ENCODE measurements at places on chromosomes 12 and 14.

- no peak for DNase-seq
Observed at GRCh38 chr12:90368081-90368480, 586.9 kb downstream of the CCER1 start.

DNA sequence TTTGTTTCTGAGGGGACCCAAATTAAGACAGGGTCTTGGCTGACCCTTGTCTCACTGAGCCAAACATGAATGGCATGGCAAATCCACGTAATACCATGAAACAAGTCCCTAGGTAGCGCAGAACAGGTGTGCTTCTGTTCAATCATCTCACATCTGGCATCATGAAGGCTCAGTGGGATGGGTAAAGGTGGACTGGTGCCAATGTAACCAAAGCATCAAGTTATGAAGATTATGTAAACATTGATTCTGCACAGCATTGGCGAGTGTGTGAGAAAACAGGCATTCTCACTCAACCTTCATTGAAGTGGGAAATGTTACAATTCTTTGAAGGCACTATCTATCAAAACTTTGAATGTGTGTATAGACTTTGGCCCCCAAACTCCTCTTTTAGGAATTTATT, 41.9 kb downstream of the PTGER2 start:
- DNase-seq = peak; percentile 58

DNA sequence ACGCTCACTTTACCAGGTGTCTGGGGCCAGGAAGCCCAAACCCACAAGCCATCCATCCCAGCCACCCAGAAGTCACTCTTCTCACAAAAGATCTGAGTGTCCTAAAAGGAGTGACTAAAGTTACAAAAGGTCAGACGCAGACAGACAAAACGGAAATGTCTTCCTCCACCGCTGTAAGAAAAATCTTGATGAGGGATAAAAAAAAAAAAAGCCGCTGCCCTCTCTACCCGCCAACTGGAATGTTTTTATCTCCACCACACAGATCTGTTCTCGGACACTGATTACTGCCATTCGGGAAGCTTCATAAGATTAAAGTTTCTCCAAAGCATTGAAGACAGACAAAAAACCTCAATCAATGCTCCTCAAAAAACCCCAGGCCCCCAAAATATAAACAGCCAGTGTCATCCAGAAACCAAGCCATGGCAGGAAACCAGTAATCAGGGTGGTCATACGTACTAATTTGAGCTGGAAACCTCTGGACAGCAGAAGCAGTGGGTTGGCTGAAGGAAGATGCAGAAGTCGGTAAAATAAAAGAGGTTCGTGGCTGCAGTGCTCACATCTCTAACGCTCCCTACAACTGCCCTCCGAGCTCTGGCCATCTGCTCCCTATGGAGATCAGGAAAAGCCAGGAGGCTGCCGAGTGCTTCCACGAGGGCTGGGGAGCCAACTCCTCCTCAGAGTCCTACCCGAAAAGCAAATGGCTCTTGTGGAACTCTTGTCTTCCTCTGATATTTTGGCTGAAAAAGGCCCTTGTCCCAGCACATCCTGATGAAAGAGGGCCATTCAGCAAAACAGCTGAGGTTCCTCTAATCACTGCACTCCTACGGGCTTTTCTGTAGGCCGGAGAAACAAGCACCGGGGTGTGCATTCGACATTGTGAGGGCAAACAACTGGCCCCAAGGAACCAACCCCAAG, 30.3 kb downstream of the SSH1 start:
- no peak for DNase-seq

GRCh38 chr12:57779736-57780135, 2.9 kb upstream of the TSFM start:
- DNase-seq = no peak

DNA sequence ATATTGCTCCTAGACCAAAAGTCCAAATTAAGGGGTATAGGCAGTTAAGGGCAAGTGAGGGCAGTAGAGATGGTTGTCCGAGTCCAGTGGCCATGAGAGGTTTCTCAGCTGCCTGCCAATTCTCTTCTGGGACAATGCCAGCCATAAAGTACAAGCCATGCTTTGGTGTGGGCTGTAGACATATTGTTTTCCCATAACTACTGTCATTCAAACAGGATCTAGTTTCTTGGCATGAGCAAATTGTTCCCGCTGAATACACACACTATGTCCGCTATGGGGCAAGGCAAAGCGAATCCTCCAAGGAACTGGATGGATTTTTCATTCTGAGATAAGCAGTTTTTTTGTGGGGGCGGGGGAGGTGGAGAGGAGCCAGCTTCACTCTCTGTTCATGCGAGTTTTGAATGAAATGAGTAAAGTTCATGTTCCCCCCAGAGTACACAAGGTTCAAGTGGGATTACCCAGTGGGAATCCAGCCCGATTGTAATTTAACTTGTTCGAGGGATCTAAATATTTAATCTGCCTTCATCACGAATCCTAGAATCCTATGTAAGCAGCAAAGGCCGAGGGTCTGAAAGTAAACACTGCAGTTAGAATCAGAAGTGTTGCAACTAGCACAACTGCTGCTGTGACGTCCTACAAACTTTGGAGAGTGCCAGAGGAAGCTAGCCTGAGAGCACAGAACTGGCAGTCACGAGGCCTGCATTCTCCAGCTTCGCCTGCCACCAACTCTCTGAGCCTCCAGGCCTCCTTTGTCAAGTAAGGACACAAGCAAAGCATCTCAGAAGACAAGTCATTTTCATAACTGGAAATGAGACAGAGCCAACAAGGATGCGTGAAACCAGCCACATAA, 137.0 kb downstream of the CRADD start:
- no peak for DNase-seq

GRCh38 chr12:85829391-85829790, 6.8 kb downstream of the RASSF9 start:
- DNase-seq = no peak

- DNase-seq = no peak
Observed at GRCh38 chr12:99435095-99435791, 212.3 kb upstream of the GARIN6 start.

DNA sequence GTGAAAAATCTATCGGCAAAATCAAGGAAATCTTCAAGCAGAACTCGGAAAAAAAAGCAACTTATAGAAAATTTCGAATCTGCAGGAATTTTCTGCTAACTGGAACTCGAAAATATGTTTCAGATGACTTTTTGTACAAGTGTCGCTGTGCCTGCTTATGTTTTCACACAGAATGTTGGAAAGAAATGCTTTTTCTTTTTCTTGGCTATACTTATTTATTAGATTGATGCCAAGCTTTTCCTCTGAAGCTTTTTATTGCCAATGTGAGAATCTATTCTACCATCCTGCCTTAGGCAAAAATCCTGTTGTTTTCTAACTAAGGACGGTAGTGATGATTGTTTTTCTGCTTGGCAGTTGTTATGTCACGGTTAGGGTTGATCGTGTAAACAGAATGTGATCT, 65.8 kb downstream of the TRHDE start:
- DNase-seq = no peak

DNA sequence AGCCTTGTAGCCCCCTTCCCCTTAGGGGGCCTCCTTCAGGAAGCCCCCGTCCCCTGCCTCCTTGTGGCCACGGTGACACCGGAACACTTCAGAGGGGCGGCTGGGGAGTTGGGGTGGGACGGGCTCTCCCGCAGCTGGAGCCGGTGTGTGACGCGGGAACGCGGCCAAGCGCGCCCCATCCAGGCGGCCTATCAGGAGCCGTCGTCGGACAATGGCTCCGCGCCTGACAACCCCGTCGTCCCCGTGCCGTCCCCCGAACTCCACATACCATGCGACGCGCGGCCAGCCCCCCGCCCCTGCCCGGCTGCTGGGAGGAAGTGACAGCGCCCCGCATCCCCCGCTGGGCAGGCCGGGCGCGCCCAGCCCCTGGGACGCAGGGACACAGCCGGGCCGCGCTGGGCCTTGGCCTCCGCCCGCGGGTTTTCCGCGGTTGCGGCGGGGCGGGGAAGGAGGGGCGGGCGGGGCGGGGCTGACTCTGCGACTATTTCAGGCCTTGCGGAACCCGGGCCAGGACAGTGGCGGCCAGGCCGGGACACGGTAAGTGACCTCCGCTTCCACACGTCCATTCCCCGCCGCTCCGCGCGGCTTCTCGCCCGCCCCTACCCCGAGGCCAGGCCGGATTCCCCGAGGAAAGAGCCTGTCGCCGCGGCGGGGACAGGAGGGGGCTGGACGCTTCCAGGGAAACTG, at the start of gene TNFAIP2:
Gene TNFAIP2, plus strand, starts transcription at position 515 of the 687 bp plus-strand sequence. CDS start 2,997 bp downstream, outside the sequence.
- no peak for DNase-seq

- no peak for DNase-seq
Observed at GRCh38 chr14:52692248-52692962, 3.0 kb downstream of the ERO1A start.

DNA sequence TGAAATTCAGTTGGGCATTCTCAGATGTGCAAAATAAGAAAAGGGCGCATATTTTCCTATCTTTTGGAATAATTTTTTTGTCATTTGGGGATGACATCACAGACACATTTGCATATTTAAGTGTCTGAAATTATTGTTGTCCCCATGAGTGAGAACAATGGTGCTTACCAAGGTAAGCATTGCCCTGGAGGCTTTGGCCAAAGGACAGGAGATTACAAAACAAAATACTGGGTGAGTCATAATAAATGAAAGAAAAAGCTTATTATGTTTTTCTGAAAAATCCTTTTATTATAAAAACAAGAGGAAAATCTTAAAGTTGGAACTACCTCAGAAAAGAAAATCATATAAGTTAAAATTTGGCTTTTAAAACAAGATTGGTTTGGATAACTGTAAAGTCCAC, 254.9 kb downstream of the BTG1 start:
- DNase-seq = no peak

- no peak for DNase-seq
Observed at GRCh38 chr12:88185988-88186387, 43.9 kb downstream of the TMTC3 start.

DNA sequence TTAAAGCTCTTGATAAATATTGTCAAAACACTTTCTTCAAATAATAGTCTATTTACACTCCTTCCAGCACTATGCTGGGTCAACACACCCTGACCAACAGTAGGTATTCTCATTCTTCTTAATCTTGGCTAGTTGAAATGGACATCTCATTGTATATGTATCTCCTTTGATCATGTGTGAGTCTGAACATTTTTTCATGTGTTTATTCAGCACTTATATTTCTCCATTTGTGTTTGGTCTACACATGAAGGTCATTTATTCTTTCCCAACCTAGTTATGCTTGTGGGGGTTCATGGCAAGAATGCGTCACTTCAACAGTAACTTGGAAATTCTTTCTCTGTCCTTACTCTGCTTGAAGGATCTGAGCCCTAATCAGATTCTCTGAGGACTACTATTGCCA, 133.1 kb upstream of the ARID2 start:
- no peak for DNase-seq

DNA sequence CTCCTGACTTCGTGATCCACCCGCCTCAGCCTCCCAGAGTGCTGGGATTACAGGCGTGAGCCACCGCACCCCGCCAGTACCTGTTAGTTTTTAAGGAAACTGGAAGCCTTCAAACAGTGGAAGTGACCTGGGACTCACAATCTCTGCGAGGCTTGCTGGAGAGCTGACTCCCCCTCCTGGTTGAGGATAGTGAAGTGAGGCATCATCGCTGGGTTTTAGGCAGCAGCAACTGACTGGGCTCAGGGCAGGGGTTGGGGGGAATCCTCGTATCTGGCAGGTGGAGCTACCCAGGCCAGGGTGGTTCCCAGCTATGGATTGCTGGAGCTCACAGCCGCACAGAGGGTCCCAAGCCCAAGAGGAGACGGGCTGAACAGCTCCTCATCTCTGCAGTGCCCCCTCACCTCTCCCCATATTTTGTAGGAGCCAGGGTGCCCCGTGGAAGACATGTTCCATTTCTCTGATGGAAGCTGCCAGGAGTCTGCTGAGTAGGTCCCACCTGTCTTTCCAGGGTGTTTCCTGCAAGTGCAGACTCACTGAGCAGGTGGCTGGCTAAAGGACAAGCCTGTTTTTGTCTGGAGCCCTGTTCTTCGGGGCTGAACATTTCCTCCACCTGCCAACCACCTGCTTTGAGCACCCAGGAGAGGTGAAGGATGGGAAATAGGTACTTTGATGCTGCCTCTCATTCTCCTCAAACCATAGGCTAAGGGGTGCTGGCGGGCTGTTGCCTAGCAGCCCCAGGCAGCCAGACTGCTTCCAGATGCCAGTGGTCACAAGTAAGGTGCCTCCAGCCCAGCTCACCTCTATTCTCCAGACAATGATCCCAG, 3.1 kb downstream of the AVIL start:
- peak; percentile 26 for DNase-seq

GRCh38 chr14:61461808-61462275, 140.5 kb downstream of the PRKCH start:
- DNase-seq = peak; percentile 53

DNA sequence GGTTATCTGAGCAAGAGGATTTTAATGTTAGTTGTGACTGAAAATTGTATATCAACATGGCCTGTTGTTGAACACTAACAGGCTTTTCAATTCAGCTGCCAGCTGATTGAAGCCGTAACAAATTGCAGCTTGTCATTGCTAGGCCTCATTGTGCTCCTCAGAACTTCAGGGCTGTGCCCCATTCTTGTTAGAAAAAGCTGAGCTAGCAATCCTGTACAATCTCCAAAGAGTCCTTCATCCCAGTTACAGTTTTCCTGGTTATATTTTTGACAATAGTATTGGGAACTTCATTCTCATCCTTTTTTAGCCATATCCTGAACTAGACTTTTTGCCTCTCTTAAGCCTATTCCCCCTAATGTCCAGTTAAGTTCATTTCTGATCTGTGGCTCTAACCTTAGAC, 564.1 kb upstream of the ATXN7L3B start:
- DNase-seq = no peak

DNA sequence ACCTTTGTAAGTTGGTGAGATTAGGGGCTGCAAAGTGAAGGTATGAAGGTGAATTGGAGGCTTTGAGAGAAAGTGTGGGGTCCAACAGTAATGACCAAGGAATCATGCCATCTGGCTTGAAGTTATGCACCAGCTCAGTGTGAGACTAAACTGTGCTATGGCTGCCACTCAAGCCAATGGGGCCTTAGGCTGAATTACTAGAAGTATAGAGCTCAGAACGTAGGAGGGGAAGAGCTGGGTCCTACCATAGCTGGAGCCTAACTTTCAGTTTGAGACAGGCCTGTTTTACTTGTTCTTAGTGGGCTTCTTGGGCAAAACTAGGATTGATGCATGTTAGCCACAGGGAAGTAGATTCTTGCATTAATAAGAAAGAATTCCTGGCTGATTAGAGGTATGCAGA, 194.0 kb downstream of the TSPAN9 start:
- no peak for DNase-seq

- no peak for DNase-seq
Observed at GRCh38 chr14:101359221-101360053, 201.9 kb upstream of the DIO3 start.

DNA sequence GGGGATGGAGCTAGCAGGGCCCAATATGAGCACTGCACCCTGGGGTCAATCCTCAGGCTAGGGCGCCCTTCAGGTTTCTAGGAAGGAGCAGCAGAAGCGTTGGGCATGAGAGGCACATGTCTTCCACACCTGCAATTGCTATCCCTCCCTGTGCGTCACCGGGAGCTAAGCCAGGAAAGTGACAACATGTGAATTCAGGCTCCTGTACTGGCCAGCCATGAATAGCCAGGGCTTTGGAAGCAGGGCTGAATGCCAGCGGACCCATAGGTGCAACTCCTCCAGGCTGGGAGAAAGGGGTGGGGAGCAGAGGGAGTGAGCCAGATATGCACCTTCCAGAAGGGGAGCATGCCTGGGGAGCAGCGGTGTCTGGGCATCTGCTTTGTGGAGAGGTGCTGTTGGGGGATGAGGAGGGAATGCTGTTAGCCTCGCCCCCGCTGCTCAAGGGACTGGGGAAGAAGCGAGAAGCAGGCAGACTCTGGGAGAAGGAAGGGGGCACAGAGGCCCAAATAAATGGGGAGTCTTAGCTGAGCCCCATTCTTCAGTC, 6.1 kb downstream of the HOXC5 start:
- DNase-seq = no peak

Measured in NCI-H2081 (cell line).